T-cell (primary cell): ENCODE measurements at places on chromosomes 3 and 15.

DNA sequence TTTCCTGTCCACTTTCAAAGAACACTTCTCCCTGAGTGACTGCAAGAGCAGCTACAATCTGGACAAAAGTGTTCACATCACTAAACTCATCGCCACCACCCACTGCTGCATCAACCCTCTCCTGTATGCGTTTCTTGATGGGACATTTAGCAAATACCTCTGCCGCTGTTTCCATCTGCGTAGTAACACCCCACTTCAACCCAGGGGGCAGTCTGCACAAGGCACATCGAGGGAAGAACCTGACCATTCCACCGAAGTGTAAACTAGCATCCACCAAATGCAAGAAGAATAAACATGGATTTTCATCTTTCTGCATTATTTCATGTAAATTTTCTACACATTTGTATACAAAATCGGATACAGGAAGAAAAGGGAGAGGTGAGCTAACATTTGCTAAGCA, 1.8 kb downstream of the CCRL2 start:
- DNase-seq = no peak

DNA sequence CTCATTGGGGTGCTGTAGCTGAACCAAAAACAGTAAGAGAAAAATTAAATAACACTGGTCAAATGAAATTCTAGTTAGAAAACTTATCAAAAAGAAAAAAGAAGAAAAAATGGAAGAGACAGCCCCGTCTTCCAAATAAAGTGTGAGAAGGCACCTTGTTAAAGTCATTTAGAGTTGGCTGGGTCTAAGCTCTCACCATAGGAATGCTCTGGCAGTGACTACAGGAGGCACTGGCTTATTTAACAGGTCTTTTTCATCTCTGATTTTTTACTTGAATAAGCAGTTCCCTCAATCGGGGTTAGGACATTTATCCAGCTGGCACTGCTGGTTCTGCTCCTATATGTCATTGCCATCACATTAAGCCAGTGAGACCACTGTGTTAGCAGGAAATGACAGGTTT, 1.6 kb upstream of the ABI3BP start:
- DNase-seq = no peak

DNA sequence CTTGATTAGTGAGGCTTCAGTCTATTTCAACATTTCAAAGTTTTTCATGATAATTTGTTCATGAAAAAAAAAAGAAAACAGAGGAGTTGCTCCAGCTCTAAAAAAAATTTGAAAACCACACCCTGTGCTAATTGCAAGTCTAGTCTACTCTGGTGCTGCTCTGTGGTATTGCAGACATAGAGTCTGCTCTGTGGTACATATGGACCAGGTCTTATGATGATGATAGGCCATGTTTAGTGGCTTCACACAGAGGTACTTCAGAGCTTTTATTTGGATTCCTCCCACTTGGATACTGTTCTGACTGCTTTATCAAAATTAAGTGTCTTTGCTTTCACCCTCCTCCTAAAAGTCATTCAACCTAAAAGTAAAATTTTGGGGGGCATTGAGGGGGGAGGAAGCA, 160.8 kb downstream of the ALCAM start:
- DNase-seq = no peak

DNA sequence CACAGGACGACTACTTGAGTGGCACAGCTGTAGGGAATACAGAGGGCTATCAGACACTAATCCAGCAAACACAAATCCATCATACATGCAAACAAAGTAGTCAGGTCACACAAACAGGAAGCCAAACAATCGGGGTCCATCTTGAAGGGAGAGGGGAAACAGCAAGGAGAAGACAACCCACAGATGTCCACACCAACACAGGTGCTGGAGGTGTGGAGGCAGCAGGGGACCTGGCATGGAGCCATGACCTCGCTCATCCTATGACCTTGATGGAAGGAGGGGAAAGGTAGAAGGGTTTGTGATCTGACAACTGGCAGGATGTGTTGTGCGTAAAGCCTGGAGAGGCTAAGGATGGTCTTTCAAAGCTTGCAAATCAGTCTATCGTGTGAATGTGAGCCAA, 39.9 kb upstream of the SKOR1 start:
- no peak for DNase-seq

GRCh38 chr15:67232591-67232990, 21.9 kb downstream of the AAGAB start:
- no peak for DNase-seq

DNA sequence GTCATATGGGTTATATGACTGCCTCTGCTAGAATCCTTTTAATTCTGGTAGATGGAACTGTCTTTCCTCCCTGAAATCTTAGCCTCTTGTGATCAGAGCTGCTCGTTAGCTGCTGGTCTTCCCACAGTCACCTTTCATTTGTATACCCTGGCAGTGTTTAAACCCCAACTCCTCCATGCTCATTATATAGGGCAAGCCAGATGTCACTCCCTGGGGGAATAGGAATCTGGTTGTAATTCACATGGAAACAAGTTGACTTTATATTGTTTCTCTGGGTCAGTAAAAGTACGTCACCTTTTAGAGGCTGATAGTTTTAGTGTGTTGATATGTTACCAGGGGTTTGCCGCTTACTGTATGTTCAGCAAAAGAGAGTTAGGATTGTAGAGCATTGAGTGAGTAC, 103.5 kb downstream of the ITPR1 start:
- DNase-seq = no peak

DNA sequence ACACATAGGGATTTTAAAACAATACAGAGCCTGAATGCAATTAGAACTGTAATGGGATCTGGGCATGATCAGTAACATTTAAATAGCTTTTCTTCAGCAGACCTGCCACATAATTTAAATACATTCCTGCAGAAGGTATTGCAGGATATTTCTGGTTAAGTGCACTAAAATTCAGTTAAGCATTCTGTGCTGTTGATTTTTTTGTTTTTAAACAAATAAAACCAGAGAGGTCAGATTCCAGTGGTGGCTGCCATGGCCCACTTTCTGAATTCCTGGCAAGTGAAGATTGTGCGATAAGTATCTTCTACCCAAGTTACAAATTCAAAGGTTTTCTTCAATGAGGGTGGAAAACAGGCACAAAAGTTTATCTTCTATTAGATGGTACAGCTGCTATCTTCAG, 98.7 kb downstream of the RAP2B start:
- no peak for DNase-seq
